COR-L47 (cell line): ENCODE measurements at places on chromosomes 6 and 20.

DNA sequence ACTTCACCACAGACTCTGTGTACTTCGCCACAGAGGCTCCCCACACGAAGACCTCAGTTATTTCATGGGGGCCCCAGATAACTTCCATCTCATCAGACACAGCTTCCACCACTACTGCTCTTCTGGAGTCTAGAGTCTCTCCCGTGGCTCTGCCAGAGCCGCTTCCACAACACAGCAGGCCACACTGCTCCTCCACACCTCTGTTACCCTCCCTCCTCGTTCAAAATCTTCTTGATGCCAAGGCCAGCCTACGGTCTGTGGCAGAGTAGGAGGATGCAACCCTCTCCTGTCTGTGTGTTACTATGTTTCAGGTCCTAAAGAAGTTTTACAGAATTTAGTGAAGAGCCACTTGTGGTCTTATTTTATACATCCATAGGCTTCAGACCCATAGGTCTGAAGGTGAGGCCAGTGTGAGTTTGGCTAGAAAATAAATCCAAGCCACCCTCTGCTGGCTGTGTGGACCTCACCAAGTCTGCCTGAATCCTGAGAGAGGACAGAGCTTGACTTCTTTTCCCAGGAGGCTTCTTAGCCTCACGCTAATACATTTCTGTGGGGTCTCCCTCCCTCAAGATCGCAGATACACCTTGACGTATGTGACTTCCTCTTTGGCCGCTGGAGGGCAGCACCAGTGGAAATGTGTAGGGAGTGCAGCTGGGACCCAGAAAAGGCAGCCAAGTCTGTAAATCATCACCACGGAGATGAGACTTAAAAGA, 197.7 kb downstream of the FAXC start:
- peak; percentile 22 for DNase-seq

DNA sequence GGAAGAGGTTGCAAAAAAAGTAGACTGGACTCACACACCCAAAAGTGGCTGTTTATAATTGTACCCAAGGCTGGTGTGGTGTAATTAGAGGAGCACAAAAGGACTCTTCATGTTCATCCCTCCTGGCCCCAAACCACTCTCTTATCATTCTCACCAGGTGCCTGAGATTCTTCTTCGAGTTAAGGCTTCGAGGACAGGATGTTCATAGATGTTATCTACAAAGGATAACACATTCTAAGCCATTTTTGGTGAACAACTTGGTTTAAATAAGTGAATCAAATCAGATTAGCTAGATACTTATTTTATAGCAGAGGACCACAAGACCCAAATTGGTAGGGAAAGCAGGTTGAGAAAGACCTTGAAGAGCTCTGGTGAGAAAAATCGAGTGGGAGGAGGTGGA, 73.1 kb upstream of the SUPT3H start:
- no peak for DNase-seq

- no peak for DNase-seq
Observed at GRCh38 chr6:139290787-139291311, 949 bp downstream of the TXLNB start.

GRCh38 chr6:398065-398464, 6.5 kb downstream of the IRF4 start:
- no peak for DNase-seq

DNA sequence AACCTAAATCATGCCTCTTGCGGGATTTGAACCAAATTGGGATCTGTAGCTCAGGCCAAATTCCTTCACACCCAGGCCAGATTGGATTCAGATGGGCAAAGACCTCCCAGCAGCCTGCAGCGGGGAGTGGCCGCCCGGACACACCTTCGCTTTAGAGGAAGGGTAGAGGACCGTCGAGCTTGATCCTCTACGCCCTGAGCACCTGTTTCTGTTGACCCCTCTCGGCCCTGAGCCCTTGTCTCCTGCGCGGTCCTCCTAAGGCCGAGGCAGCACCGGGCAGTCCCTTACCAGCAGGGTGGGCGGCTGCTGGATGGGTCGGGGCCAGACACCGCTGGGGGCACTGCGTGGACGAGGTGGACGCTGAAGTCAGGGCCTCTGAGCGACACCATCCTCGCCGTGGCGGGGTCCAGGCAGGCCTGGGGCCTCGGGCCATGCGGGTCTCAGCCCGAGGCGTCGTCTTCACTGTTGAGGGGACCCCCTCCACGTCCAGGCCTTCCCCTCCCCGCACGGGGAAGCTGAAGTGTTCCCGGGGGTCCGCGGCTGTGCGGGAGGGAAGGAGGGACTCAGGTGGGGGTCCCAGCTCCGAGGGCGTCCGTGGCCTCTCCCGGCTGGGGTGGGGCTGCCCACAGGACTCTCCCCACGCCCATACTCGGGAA, 114.8 kb downstream of the SMOC2 start:
- no peak for DNase-seq

DNA sequence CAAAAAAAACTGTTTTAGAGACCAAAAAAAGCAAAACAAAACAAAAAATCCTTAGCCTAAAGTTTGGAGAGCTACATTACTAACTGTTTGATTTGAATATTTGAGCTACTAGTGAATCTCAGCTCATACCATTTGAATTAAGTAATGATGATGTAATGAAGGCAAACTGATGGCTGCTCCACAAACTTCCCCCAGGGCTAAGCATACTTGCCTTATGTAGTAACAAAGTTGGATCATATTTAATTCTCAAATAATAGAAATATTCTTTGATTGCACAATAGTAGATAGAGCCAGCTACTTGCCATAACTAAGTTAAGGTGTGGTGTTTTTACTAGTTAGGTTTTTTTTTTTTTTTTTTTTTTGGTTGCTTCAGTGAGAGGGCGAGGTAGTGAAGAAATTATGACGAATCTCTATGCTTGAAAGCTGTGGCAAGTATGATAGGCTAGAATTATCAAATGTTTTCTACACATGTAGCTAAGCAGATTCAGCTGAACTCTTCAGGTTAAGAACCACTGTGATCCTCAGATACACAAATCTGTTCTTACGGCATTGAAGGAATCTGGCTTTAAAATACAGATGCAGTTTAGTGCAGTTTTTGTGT, 2.9 kb downstream of the RAB32 start:
- no peak for DNase-seq

DNA sequence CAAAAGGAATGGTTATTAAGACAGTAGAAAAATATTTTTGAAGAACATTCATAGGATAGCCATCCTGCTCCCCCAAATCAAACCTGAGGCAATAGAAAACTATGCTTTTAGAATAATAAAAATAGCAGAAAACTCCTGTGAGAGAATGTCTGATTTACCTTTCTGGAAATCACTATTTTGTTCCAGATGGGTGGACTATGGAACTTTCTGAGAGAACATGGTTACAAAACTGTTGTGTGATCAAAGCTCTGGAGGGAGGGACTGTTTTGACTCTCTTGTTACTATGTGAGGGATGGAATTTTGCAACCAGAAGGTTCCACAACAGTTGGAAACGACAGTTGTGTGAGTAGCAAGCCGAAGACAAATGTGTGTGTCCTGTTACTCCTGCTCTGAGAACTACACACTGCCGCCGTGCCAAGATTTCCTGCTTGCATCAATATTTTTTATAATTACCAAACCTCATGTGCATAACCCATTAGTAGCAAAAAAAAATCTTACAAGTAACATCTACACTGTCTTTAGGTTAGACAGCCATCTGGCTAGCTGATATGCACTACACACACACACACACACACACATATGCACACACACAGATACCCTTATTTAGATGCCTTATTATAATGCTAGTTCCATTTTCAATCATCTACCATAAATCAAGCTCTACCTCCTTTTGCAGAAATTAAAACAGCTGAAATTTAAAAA, 11.0 kb upstream of the HIVEP1 start:
- DNase-seq = no peak

- no peak for DNase-seq
Observed at GRCh38 chr6:105043979-105044378, 87.1 kb downstream of the LIN28B start.

DNA sequence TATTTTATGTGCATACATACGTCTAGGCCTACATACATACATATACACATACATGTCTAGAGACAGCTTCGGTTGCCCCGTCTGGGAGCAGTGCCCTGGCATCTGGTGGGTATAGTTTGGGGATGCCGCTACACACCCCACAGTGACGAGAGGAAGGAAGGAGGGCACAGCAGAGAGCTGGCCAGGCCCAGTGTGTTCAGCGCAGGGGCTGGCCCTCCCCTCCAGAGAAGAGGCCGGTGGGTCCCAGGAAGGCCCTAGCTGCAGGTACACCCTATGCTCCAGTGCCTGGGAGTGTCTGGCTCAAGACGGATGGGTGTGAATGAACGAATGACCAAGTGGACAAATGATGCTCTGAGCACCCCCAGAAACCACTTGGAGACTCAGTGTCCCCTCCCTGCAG, 284.6 kb downstream of the CDH4 start:
- no peak for DNase-seq

DNA sequence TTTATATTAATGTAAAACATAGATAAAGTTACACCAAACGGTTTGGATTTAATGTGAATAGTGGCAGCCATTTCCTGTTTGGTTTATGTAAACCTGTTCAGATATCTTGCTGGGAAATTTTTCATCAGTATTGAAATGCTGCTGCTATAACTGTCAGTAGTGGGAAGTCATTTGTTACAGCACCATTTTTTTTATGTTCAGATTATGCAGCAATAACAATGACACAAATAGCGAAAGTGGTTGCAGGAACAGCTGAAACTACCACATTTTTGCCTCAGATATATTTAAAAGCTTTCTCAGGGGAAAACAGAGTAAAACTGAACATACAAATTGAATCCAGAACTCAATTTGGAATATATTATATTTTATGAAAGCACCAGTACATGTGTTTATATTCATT, 128.8 kb upstream of the SIM1 start:
- no peak for DNase-seq

- no peak for DNase-seq
Observed at GRCh38 chr20:55099251-55099650, 623.9 kb downstream of the DOK5 start.

GRCh38 chr6:31792761-31793171, 2.8 kb downstream of the VARS1 start:
- DNase-seq = no peak

DNA sequence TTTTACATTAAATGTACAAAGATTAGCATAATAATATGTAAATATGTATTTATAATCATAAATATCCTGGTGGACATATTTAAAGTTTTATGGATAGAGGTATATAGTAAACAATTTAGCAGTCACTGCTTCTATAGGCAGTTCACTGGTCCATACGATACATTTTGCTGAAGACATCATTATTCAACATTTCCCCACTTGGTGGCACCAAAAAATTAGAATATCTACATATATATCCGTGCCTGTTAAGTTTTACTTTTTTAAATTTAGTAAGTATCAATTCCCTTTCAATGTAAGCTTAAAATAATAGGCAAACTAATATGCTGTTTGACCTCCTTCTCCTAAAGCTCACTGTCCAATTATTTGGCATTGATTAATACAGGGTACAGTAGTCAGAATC, 64.2 kb downstream of the LMBRD1 start:
- peak; percentile 22 for DNase-seq

DNA sequence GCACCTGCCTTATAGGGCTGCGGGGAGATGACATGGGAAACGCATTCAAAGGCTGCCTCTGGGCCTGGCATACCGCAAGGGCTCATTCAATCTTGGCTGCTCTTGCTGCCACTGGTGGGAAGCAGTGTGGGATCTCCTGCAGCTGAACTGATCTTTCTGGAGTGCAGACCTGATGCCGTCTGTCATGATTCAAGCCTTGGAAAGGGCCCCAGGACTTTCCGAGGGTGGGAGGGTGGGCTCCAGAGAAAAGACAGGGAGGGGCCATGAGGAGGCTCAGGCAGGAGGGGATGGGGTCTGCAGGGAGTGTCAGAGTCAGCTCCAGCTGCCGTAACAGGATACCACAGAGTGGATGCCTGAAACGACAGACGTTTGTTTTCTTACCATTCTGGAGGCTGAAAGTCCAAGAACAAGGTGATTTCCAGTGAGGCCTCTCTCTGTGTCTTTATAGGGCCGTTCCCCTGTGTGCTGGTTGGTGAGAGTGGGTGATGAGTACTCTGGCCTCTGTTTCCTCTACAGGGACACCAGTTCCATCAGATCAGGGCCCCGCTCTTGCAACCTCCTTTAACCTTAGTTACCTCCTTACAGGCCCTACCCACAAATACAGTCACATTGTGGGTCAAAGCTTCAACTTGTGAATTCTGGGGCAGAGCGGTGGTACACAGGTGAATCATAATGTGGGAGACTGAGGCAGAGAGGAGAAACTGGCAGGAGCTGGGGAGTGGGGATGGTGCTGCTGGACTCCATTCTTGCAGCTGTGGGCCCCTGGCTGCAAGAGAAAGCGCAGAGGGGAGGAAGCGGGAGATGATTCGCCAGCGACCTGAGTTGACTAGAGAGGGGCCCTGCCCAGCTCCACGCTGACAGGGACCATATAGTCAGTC, 148.4 kb downstream of the SYCP2 start:
- no peak for DNase-seq

DNA sequence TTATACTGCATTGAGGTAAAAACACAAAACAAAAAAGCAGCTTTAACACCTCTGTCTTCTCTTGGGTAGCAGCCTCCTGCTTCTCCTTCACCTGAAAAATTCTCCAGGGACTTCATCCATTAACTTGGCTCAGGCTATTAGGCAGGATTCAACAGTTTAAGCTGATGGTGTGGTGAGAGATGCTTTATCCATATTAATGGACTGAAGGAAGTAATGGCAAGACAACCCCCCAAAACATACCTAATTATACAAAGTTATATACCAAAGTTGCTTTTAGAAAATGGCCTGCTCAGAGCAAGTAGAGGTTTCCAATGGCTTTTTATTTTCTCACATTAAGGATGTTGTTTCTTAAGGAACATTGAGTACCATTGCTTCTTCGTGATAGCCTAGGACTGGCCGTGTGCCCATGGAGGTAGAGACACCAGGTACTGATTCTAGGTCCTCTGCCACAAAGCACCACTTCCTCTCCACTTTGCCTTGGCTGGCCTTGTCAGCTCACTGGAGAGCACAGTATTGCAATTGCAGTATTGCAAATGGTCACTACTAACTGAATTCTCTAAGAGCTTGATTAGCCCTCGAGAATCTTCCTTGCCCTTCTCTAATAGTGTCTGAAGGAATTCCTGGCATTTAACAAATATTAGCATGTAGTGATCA, 7.3 kb downstream of the EDN1 start:
- no peak for DNase-seq

- no peak for DNase-seq
Observed at GRCh38 chr6:39978240-39978639, 44.0 kb upstream of the MOCS1 start.

- no peak for DNase-seq
Observed at GRCh38 chr6:36639171-36639808, 39.2 kb upstream of the CDKN1A start.

GRCh38 chr20:59273739-59274357, 26.6 kb upstream of the EDN3 start:
- no peak for DNase-seq

GRCh38 chr20:56827763-56828162, 198.7 kb downstream of the TFAP2C start:
- DNase-seq = no peak

GRCh38 chr6:28322661-28323060, 13.3 kb downstream of the ZSCAN31 start:
- no peak for DNase-seq

GRCh38 chr6:129476810-129477209, 233.2 kb downstream of the ARHGAP18 start:
- no peak for DNase-seq

GRCh38 chr6:10184371-10185227, 230.3 kb downstream of the TFAP2A start:
- DNase-seq = no peak
